ENCODE measurements at places on chromosomes 2 and 18.
A peak's percentile ranks its signal among the peaks of the same experiment; 100 is the strongest.

- no peak for DNase-seq
Observed at GRCh38 chr2:118044103-118044716, 30.3 kb upstream of the CCDC93 start.

DNA sequence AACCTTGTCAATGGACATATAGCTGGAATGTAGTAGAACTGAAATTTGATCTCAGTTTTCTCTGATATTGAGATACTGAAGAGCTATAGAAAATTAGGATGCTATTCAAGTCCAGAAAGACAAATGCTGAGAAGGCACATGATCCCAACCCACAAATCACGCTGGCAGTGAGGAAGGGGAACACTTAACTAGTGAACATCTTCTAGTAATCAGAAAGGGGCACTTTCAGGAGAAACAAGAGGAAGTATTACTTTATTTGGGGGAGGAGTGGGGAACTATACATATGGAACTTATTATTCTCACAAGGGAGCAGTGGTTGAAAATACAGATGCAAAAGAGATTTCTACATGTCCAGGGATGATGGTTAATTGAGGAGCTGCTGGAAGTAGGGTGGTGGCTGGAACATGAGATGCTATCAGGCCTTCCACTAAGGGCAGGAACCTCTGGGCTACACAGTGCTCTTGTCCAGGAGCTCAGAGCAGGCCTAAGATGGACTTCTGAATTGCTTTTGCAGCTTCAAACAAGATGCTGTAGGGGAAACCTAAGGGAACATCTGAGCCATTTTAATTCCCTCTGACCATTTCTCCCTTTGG lies 79.3 kb downstream of the TGFA start:
- DNase-seq = no peak

DNA sequence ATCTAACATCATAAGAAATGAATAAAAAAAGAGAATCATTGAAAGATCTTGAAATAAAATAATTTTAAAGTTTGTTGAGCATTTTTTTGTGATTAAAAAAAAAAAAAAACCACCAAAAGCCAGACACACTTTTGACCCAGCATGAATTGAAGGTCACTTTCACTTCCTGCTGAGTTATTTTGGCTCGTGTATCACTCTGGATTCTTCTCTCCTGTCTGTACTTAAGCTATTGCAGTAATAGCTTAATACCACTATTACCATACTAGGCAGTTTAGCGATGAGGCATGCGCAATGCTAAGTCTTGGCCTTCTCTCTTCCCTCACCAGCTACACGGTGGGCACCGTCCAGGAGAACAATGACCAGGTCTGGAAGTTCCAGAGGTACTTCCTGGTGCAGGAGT lies 54.5 kb upstream of the SPP2 start:
- peak; percentile 26 for DNase-seq

- peak; percentile 4 for DNase-seq
Observed at GRCh38 chr2:101149241-101150192, 1.7 kb downstream of the TBC1D8 start.

GRCh38 chr2:236472720-236473495 lies 96.7 kb upstream of the ACKR3 start:
- no peak for DNase-seq

DNA sequence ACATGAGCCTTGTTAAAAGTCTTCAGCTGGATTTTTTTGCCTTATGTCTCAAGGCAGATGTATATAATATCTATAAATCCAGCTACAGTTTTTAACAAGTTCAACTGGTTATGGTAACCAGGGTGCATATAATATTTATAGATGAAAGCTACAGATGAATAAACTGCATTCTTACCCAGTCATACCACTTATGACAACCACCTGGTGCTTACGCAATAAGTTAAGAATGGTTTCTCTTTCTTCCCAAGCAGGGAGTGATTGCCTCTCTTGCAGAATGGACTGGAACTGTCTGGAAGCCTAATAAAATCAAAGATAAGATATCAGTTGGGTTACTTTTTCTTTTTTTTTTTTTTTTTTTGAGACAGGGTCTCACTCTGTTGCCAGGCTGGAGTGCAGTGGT lies 19.6 kb downstream of the DHX57 start:
- no peak for DNase-seq

DNA sequence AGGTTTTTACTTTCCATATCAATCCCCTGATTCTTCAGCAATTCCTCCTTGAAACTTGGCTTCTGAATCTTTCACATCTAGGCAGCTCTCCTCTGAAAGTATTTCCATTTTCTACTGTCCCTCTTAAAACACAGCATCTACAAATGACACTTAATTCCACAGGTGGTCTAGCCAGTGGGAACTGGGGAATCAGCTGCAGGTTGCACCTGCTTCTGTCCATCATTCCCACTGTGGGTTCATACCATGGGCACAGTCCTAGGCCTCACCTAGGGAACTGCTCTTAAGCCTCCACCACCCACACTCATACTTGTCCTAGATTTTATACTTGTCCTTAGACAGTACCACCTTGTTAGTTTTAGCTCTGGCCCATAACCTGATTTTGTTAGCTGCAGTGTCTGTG lies 2.2 kb downstream of the LOXL3 start:
- DNase-seq = no peak

- DNase-seq = no peak
Observed at GRCh38 chr2:179017773-179018357, 32.1 kb downstream of the CCDC141 start.

- DNase-seq = no peak
Observed at GRCh38 chr2:20539776-20540586, 93.1 kb downstream of the RHOB start.

GRCh38 chr18:31064130-31064529 lies 21.6 kb upstream of the DSC3 start:
- no peak for DNase-seq

DNA sequence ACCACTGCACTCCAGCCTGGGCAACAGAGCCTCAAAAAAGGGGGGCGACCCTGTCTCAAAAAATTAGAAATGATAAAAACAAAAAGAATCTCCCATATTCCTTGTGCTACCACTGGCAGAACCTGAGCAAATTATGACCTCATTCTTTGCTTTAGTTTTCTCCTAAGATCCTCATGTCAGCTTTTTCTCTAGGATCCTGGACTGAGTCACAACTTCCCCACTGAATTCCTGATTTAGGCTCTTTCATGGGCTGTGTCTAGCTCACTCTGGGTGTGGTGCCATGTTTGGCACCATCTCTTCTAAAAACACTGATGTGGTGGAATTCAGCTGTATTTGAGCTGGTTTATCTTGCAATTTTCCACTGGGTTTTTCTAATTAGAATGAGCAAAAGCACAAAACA lies 37.1 kb downstream of the EXOC6B start:
- no peak for DNase-seq

DNA sequence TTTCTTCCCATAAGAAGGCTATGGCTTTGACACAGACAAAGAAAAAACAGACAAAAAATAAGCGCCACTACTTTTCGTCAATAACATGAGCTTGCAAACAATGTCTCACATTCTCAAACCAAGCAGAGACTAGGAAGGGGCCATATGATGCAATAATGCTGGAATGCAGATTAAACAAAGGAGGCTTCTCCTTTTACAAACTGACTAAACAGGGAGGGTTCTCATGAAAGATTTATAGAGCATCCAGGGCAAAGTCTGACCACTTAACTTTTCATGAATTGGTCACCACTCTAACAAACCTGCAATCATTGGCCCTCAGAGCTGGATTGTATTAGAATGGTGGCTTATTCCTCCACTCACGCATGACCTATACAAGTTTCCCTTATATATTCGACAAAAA lies 663.3 kb upstream of the CHAC2 start:
- DNase-seq = no peak

DNA sequence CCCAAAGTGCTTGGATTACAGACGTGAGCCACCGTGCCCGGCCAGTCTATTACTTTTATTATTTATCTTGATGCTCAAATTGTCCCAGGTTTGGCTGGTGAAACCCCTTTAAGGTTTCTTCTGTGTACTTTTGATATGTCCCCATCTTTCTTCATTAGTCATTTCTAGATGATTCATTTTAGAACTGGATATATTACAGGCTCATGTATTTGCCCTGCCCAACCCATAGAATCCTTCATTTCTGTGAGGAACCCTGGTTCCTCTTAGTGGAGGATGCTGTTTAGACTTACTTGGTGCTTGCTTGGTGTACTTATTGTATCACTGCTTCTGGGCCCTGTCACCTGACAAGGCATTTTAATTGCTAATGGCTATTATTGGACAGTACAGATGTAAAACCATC lies 40.1 kb downstream of the KCMF1 start:
- no peak for DNase-seq

- peak; percentile 67 for DNase-seq
Observed at GRCh38 chr18:28045176-28045810, 131.6 kb downstream of the CDH2 start.

DNA sequence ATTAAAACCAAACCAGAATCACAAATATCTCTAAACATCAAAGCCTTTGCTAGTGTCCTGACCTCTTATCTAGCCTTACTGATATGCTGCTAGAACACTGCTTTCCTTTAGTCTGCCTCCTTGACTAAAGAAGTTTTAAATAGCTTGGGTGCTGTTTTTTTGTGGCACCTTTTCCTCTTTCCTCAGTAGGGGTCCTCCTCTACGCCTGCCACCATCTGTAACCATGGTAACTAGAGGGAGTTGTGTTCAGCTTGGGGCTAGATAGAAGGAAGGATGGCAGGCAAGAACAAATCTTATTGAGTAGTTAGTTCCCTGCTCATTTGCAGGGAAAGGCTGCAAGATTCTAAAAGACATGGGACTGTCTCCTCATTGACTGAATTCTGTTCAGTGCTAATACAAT lies 86.0 kb downstream of the TAF4B start:
- no peak for DNase-seq

GRCh38 chr2:96879545-96880040 lies 9.7 kb upstream of the SEMA4C start:
- no peak for DNase-seq

GRCh38 chr2:218186355-218186766 lies 19.6 kb upstream of the CXCR1 start:
- DNase-seq = peak; percentile 68
